ENCODE measurements at places on chromosomes 7 and 10.

GRCh38 chr7:29363636-29364425 is 169.3 kb downstream of the CHN2 start:
- DNase-seq: no peak

GRCh38 chr10:62811159-62811875 is 4.8 kb downstream of the EGR2 start:
- DNase-seq: no peak

DNA sequence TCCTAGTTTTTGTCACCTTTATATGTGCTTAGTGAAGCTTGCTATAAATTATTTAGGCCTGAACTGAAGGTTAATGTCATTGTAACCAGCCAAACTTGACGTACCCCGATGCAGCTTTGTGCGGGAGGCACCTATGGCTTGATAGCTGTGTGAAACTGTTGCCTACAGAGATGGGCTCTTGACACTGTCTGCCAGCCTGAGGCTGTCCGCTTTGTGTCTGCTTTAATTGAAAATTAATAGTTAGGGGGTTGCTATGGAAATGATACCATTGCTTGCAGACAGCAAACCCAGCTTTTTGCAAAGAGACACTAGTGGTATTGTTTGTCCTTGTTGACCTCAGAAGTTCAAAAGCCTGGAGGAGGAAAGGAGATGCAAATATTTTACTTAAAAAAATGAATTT is 2.1 kb upstream of the FOXP2 start:
- no peak for DNase-seq

DNA sequence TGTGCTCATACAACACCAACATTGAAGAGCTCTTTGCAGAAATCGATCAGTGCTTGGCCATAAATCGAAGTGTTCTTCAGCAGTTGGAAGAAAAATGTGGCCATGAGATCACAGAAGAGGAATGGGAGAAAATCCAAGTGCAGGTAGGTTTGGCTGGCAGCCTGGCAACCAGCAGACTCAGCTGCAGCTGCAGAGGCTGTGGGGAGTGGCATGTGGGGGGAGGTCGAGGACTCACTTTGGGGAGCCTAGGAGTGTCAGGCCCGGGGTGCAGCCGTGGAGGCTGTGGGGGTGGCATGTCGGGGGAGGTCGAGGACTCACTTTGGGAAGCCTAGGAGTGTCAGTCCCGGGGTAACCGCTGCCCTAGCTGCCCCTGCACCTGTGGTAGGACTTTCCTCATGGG is 35.1 kb downstream of the RNF32 start:
- DNase-seq: no peak

DNA sequence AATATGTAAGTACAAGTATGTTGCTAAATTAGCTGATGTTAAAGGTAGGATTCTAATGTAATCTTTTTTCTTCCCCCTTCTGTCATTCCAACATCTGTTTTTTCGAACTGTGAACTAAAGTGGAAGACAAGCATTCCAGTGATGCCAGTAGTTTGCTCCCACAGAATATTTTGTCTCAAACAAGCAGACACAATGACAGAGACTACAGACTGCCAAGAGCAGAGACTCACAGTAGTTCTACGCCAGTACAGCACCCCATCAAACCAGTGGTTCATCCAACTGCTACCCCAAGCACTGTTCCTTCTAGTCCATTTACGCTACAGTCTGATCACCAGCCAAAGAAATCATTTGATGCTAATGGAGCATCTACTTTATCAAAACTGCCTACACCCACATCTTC is 62.7 kb downstream of the WAC start:
- DNase-seq: no peak

- DNase-seq: no peak
Observed at GRCh38 chr10:59082249-59082648, 94.2 kb upstream of the PHYHIPL start.

GRCh38 chr10:44713307-44713706 is 197.8 kb upstream of the TMEM72 start:
- no peak for DNase-seq

- no peak for DNase-seq
Observed at GRCh38 chr10:63145782-63146181, 12.7 kb downstream of the NRBF2 start.

GRCh38 chr7:149145031-149145845 is 2.0 kb upstream of the ZNF398 start:
- DNase-seq: no peak

DNA sequence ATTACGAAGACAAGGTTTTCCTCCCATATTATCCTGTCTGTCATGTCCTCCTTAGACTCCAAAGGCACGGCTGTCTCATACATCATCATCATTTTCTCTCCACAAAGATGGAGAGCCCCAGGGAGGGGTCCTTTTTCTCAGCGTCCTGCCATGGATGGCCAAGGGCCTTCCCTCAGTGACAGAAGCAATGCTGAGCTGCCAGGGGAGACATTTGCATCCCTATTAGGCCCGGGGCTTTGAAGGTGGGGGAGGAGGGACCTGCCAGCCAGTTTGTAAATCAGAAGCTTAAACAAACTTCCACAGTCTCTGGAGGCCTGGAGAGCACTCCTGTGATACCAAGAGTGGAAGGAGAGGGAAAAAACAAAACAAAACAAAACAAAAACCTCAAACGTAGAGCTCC is 112.4 kb upstream of the ADO start:
- DNase-seq: no peak

- DNase-seq: no peak
Observed at GRCh38 chr7:127214956-127215718, 37.6 kb downstream of the GRM8 start.

DNA sequence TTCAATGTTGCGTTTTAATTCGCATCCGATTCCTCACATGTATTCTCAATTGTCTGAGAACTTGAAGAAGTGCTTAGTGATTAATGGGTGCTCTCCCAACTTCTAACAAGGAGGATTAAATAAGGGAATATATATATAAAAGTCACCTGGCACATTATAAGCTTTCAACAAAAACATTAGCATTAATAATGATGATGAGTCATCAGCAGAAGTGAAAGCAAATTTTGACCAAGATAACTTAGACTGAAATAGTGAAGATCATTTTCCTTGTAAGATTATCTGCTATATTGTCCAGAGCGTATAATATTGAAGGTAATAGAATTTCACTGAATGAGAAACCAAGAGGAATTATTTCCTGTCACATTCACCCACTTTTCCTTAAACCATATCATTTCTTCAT is 8.5 kb downstream of the ASAH2 start:
- no peak for DNase-seq
